ENCODE measurements at places on chromosomes 5 and 9.

DNA sequence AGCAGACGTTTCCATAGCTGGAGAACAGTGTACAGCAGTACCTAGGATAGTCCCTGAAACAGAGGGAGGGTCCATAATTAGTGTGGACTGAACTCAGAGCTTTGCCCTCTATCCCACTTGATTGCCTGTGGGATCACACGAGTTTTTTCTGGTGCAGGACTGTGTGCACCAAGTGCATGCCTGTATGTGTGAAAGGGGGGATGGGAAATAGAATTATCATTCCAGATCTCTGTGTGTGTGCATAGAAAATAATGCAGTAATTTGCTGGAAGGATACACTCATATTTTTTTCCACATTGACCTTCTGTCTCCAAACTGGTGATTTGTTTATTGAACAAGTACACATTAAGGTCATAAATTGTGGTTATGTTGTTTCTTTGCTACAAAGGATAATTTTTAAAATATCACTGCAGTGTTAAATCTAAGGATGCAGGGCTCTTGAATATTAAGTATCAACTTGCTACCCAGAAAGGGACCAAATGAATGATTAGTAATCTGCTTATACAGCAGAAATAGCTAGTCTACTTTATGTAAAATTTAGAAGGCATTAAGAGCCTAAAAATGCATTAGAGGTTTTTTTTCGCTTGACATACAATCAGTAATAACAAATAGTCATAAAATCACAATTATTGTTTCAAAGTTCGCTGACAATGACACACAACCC lies 292.9 kb downstream of the CDH18 start:
- DNase-seq, result no peak

- DNase-seq, result peak; percentile 37
Observed at GRCh38 chr5:90301248-90301647, 108.3 kb downstream of the CETN3 start.

DNA sequence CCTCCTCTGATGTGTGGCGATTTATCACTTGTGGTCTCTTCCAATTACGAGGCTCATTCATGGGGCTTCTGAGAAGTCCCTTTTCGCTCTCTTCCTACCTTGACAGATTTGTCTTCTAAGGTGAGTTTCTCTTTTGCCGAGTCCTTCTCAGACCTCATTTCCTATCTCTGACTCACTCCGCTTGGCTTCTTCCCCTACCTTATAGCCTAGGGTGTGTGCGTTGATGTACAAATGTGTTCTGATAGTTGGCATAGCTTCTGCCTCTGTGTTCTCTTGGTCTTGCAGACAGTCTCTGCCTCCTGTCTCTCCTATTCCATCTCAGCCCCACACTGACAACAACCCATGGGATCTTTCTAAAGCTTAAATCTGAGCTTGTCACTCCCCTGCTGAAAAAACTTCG lies 56.9 kb upstream of the SHB start:
- no peak for DNase-seq

DNA sequence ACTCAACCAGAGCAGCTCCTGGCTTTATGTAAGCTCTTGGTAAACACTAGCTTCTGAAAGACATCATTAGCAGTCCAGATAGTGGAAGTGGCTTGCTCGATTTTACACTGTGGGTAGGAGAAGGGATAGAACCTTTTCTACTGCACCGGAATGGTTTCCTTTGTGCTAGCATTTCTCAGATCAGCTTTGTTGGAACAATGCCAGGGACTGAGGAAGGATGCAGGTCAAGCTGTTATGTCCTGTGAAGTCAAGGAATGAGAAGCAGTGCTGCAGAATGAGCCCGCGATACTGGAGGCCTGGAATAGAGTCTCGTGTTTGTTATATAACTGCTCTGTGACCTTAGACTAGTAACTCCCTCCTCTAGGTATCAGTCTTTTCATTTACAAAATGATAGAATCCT lies 233.6 kb downstream of the GABRB2 start:
- no peak for DNase-seq

- DNase-seq, result peak; percentile 21
Observed at GRCh38 chr5:90528601-90529193, 687 bp downstream of the LYSMD3 start.

DNA sequence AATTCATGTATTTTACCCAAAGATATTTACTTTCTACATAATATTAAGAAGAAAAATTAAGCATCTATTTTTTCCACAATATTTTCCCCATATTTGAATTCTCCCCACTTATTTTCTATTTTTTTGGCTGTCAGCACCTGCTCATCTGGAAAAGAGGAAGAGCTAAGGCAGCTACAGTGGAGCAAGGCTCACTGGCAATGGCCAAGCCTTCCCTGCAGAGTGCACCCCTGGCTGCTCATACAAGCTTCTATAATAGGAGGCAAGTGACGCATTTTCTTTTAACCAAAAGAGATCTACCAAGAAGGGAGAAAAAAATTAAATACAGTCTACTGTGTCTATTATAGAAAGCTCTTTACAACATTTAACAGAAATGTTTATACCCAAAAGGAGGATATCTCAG lies 72.5 kb downstream of the AUH start:
- peak; percentile 15 for DNase-seq

DNA sequence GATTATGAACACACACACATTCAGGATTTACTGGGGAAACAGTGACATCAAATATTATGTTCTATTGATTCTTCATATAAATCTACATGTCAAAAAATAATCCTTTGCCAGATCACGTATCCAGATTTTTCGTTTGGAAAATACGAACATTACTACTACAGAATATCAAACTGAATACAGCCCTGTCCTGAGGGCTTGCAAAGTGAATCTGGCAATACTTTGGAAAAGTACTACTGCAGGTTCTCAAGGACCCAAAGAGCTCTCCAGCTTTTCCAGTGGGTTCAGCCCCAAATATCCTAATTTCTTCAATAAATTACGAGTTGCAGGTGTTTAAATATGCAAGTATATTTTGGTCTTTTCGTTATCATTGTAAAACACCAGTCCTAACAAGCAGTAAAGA lies 411 bp upstream of the NDUFS4 start:
- DNase-seq, result peak; percentile 3

- no peak for DNase-seq
Observed at GRCh38 chr5:10295619-10296326, 11.9 kb downstream of the CMBL start.

- DNase-seq, result no peak
Observed at GRCh38 chr5:83472213-83472507, 616 bp downstream of the VCAN start.

DNA sequence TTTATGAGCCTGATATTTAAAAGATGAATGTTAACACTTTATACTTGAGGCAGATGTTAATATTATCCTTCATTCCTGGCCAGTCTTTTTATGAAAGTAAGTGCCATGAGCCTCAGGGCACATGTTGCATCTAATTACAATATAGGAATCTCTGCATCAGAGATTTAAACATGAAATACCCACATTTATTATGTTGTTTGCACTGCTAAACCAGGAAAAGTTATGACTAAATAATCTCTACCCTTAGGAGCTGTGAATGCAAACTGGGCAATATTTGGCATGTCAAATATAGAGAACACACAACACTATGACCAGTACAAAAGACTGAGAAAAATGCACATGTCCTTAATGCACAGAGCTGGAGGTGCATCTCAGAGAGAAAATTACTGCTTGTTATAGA lies 526.1 kb upstream of the GRAMD2B start:
- DNase-seq, result no peak

DNA sequence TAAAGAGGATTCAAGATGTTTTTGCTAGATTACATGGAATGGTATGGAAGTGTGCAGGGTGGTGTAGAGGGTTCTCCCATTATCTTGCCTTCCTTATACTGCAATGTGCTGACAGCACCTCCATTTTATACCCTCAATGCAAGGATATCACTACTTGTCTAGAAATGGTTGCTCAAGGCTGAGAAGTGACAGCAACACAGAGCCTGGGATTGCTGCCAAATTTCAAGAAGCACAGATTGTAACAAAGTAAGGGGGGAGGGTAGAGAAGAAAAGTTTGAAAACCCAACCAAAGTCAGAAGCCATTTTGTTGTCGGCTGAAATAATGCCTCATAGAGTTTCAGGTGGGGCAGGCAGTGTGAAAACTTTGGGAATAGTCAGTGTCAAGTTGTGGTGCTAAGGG lies 29.8 kb downstream of the PCDHAC2 start:
- DNase-seq, result no peak

DNA sequence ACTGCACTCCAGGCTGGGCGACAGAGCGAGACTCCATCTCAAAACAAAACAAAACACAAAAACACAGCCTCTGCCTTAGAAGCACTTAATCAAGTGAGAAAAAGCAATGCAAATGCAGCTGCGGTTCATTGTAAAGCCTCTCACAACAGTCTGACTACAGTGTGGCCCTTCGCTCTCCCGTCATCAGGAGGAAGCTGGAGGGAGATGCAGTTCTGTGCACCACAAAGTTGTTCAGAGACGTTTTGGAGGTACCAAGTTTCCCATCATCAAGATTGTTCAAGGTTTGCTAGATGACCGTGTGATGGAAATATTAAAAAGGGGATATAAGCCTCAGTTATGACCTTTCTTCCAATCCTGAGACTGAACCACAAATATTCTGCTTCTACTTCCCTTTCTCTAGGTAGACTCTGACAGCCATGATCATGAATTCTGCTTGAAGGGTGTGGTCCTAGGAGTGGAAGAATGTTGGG lies 40.9 kb downstream of the SEC61B start:
- DNase-seq, result no peak

GRCh38 chr9:34125681-34126206 lies 754 bp downstream of the DCAF12 start:
- DNase-seq, result no peak
